ENCODE measurements at places on chromosomes 7 and 10. TPM values are rescaled to one million over a fixed set of nuclear protein-coding genes. Genes with fewer than 3 reads are reported as not detected.

Gene GPR85
- 1.5 TPM for polyA plus RNA-seq

DNA sequence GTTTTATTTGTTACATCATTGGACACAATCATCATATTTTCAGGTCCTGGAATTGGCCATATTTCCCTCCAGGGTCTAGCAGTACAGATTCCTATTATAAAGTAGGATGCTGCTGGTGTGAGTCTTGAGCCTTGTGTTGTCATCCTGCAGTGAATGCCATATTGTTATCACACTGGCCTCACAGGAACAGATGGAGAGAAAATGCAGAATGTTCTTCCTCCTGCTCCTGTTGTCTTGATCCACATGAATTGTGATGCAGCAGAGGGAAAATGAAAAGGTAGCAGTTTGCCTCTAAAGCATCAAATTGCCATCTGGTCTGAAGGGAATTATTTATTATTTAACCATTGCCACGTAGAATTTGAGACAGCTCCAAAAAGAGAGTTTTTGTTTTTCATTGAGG is 248.6 kb downstream of the GPAM start:
- no peak for DNase-seq

DNA sequence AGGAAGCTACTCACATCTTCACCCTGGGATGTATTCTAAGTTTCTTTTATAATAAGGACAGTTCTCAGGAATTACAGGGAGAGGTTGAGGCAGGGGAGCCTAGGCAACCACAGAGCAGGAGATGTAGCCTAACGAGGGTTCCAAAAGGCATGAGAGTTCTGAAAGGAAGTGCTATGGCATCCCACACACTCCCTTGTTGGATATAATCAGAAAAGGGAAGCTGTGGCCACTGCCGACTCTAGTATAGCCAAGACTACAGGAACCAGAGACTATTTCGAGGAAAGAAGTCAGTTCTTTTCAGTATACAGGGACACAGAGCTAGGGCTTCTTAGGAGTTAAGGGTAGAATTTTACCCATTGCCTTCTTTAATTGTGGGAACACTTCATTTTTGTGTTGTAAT is 11.0 kb downstream of the PRR15 start:
- DNase-seq: no peak

DNA sequence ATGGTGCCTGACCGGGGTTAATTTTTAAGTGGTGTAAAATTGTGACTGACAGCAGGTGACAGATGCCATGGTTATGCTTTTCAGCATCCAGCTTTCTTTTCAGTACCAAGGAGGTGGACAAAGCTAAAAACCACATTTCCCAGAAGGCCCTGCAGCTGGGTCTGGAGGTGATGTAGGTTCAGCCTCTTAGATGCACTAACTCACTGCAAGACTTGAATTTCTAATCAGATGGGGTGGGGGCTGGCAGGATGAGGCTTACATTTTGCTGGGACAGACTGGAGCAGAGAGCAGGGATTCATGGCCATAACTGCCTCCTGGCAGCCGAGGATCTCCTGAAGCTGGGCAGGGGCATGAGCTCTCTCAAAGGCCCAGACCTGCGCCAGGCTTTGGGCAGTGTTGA is 52.4 kb downstream of the PDIA4 start:
- DNase-seq: no peak

- DNase-seq: no peak
These were observed 297.5 kb downstream of the HDAC9 start for GRCh38 chr7:18792871-18793595.

- no peak for DNase-seq
These were observed 9.5 kb downstream of the CYREN start for GRCh38 chr7:135160858-135161653.

GRCh38 chr10:99344715-99345114 is 15.6 kb downstream of the CNNM1 start:
- no peak for DNase-seq

DNA sequence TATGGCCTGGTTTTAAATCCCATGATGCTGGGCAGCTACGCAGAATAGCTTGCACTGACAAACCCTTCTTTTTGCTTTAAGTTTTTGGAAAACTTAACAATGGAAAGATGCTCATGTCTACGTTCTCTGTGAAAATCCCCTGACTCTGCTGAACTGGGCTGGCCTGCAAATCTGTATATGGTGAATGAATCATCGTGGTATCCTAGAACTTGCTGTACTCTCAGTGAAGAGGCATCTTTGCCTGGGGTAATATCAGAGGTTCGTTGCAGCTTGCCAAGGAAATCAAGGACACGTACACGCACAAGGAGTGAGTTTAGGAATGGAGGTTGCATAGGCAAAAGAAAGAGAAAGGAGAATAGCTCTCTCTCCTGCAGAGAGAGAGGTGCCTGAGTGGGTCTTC is 382.0 kb upstream of the ADARB2 start:
- no peak for DNase-seq
